Non-pigmented ciliary epithelial cell (primary cell): ENCODE measurements at places on chromosomes 6 and 20.

DNA sequence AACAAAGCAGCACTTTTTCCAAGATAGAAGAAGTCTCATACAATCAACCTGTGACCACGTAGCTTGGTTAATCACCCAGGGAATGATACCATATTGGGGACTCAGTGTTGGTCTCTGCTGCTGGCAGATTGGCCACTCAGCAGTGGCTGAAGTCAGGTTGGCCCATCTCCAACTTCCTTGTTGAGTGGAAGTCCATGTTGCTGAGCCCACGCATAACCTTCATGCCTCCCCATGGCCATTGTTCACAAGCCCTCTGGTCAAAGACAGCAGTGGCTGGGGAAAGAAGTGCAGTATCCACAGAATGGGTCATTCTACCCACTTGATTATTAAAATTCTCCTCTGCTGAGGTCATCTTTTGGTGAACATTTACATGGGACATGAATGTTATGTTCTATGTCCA, 38.5 kb downstream of the PKIB start:
- no peak for DNase-seq

GRCh38 chr6:149212206-149212605, 105.3 kb upstream of the TAB2 start:
- DNase-seq = no peak

DNA sequence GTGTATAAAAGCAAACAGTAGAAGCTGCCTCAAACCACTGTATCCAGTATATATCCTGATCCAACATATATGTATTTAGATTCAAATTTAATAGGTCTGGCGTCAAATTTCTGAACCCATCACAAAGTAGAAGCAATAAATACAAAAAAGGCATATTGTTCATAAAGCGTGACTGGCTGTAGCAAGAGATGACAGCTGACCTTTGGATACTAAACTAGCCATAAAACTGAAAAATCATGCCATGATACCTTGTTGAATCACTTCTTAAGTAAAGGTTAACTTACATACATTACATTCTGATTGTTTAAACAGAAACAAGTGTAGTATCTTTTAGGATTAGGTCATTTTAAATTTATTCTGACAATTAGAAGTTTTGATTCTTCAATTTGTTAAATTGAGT, 372.0 kb upstream of the FLRT3 start:
- DNase-seq = no peak

DNA sequence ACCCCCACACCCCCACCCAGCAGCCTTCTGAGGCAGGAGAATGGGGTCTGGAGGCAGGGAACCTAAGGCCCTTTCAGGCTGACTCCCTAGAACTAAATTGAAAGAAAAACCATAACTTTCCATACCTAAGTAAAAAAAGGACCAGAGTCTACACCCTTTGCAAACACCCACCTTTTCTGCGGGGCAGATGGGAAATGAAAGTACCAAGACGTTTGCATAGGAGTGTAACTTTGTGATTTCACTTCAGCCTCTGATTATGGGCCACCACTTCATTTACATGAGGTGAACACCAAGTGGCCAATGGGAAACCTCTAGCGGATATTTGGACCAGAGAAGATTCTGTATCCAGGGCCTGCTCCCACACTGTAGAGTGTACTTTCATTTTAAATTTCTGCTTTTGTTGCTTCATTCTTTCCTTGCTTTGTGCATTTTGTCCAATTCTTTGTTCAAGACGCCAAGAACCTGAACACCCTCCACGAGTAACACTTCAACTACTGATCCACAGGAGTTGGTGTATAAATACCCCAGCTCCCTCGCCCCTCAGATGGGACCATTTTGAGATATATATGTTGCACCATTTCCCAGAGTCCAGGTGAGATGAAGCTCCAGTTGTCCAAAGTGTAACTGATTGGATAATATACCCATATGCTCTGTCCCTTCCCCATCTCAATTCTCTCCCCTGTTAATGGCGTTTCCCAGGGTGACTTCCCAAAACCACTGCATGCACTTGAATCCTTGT, 18.9 kb upstream of the SRSF6 start:
- DNase-seq = no peak

- no peak for DNase-seq
Measured at GRCh38 chr20:4322499-4322898, 307.1 kb upstream of the RNF24 start.

DNA sequence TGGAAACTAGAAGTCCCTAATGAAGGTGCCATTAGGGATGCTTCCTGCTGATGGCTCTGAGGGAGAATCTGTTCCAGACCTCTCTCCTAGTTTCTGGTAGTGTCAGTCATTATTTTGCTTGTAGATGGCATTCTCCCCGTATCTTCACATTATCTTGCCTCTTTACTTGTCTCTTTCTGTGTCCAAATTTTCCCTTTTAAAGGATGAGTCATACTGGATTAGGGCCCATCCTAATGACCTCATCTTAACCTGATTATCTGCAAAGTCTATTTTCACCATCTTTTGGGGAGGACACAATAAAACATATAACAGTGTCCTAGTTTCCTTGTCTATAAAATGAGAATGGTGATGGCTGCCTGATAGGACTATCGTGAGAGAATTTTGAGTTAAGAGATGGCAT, 27.3 kb downstream of the ZNF391 start:
- no peak for DNase-seq

GRCh38 chr6:6915813-6916547, 191.8 kb upstream of the RREB1 start:
- DNase-seq = no peak

- DNase-seq = no peak
Measured at GRCh38 chr20:63296531-63297299, 3.7 kb downstream of the COL20A1 start.

DNA sequence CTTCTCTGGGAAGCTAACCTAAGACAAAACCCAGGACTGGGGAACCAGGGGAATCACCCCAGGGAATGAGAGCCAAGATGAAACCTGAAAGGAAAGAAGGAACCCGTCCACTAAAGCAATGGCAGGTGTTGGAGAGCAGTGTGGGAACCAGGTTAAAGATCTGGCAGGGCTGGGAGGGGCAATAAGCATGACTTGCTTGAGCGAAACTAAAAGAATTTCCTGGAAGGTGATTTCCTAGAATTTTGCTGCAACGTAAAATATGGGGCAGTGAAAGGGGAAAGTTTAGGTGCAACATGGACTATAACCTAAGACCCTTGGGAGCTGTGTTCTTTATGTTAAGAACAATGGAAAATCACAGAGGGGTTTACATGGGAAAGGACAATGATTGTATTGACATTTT, 126.2 kb upstream of the SSTR4 start:
- DNase-seq = no peak

- DNase-seq = no peak
Measured at GRCh38 chr6:37838219-37838921, 18.8 kb downstream of the ZFAND3 start.

GRCh38 chr6:157563611-157564284, 182.8 kb downstream of the ZDHHC14 start:
- no peak for DNase-seq

- no peak for DNase-seq
Measured at GRCh38 chr20:10581823-10582222, 92.0 kb downstream of the JAG1 start.
